ENCODE measurements at places on chromosomes 16 and 17. TPM values are rescaled to one million over a fixed set of nuclear protein-coding genes. Genes with fewer than 3 reads are reported as not detected.

GRCh38 chr16:48300391-48300856, 53.1 kb upstream of the ABCC11 start:
- H3K4me3 ChIP-seq, result no peak overlapping the region
- no peaks in the 10 kb centered on the region for H3K4me1 ChIP-seq
- peak overlapping the region; percentile 54 for H3K27ac ChIP-seq
- no peaks in the 10 kb centered on the region for H3K27me3 ChIP-seq
- no peak for DNase-seq

GRCh38 chr17:32671896-32672295, 185.1 kb downstream of the CDK5R1 start:
- H3K27me3 ChIP-seq, result peaks cover 6% of the 10 kb centered on the region
- H3K4me1 ChIP-seq, result no peaks in the 10 kb centered on the region
- H3K27ac ChIP-seq, result no peak overlapping the region
- no peak overlapping the region for H3K4me3 ChIP-seq

DNA sequence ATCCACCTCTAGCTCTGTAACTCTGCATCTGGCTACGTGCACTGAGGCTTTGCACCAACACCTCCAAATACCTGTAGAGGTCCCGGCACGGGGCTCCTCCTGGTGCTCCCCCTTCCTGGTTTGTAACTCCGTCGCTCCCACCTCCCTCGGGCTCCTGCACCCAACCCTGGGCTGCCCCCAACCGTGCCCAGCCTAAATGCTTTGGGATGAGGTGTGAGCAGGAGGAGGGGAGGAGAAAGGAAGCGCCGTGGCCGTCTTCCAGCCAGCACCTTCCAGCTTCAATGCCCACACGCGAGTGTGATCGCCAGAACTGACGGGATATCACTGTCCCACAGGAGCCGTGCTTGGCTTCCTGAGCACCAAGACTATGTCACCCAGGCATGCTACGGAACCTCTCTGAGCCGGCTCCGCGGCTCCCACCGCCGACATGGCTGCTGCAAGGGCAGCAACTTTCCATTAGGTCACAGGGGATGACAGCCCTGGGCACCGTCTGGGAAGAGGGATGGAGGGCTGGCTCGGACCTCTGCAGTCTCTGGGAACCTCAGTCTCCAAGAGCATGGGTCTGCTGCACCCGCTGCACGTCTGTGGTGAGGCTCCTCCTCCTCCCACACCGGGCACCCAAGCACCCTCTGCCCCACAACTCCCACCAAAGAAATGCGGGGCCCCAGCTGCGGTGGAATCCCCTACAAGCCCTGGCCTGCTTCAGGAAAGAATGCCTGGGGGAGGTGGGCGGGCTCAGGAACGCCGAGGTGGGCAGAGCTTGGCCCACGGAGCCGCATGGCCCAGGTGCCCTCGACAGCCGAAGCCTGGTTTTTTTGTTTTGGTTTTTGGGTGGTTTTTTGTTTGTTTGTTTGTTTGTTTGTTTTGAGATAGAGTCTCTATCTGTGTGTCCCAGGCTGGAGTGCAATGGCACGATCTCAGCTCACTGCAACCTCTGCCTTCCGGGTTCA, 6.4 kb upstream of the SLC38A10 start:
- no peak for DNase-seq
- no peaks in the 10 kb centered on the region for H3K36me3 ChIP-seq
- no peak overlapping the region for H3K27ac ChIP-seq
- H3K4me3 ChIP-seq, result no peak overlapping the region
- H3K4me1 ChIP-seq, result peaks cover 11% of the 10 kb centered on the region
- H3K27me3 ChIP-seq, result no peaks in the 10 kb centered on the region

- no peak overlapping the region for H3K4me3 ChIP-seq
- H3K4me1 ChIP-seq, result 0 out of 2 replicates have a peak, but pooled peaks cover 2% of the 10 kb centered on the region
- H3K27me3 ChIP-seq, result no peaks in the 10 kb centered on the region
These were observed 113.5 kb downstream of the MGAT5B start for GRCh38 chr17:76981545-76982295.

DNA sequence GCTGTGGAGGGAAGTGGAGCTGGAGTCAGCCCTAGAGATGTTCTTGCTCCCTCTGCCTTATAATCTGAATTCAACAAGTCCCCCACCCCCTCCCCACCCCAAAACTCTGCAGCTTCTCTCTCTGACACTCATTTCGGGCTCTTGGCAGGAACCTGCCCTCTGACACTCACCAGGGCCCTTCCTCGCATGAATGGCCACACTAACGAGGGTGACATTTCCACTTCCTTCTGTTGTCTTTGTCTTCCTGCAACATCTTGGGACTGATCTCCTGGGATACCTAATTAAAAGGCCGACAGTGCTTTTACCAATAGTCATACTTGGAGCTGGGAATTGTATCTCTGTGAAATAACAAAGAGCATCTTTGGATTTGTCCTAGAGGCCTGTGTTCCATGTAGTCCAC, 106.9 kb upstream of the PIRT start:
- no peaks in the 10 kb centered on the region for H3K4me1 ChIP-seq
- no peak for DNase-seq
- H3K4me3 ChIP-seq, result no peak overlapping the region
- no peaks in the 10 kb centered on the region for H3K36me3 ChIP-seq
- no peaks in the 10 kb centered on the region for H3K27me3 ChIP-seq

GRCh38 chr17:49976163-49976827, 7.3 kb downstream of the DLX4 start:
- peaks cover 29% of the 10 kb centered on the region for H3K4me1 ChIP-seq
- H3K27me3 ChIP-seq, result no peaks in the 10 kb centered on the region
- no peak overlapping the region for H3K4me3 ChIP-seq
- H3K36me3 ChIP-seq, result no peaks in the 10 kb centered on the region
- no peak for DNase-seq

Gene CDH16
- total RNA-seq, result not detected

Gene CCL11
- not detected for total RNA-seq

Gene SCARF1
- 6.6 TPM for total RNA-seq
